ENCODE measurements at places on chromosomes 3 and 15.

- DNase-seq, result peak; percentile 83
These were observed 92.1 kb upstream of the PLSCR4 start for GRCh38 chr3:146342989-146343388.

DNA sequence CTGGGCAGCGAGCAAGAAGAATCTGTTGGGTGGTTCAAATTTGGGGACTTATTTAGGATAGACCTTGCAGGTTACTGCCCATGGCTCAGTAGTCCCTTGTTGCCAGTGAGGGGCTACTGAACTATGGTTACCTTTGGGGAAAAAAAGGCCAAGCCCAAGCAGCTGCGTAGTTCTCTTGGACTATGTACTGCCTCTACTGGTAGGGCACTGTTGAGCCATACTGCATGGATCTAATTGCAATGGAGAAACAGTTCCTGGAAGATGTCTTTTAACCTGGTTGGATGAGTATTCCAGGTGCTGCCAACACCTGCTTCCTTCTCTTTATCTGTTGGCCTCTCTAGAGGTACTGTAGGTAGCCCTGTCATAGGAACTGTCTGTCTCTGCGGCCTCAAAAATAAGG is 671.9 kb upstream of the CBLB start:
- no peak for DNase-seq

DNA sequence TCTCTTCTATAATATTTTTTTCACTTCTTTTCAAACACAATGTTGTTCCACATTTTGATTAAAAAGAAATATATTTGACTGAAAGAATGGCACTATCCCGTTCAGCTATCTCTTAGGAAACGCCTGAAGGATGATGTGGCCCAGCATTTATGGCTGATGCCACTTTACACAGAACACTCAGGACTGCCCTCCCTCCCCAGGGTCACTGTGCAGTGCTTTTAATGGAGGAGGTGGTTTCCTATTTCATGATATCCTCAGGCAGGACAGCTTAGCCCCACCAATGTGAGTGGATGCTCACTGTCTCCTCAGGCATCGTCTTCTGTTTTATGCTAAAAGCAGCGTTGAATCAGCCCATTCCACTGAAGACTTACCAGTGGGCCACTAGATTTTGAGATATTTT is 135.9 kb downstream of the KCNAB1 start:
- DNase-seq, result no peak

GRCh38 chr15:86089422-86089821 is 9.8 kb downstream of the AGBL1 start:
- no peak for DNase-seq

DNA sequence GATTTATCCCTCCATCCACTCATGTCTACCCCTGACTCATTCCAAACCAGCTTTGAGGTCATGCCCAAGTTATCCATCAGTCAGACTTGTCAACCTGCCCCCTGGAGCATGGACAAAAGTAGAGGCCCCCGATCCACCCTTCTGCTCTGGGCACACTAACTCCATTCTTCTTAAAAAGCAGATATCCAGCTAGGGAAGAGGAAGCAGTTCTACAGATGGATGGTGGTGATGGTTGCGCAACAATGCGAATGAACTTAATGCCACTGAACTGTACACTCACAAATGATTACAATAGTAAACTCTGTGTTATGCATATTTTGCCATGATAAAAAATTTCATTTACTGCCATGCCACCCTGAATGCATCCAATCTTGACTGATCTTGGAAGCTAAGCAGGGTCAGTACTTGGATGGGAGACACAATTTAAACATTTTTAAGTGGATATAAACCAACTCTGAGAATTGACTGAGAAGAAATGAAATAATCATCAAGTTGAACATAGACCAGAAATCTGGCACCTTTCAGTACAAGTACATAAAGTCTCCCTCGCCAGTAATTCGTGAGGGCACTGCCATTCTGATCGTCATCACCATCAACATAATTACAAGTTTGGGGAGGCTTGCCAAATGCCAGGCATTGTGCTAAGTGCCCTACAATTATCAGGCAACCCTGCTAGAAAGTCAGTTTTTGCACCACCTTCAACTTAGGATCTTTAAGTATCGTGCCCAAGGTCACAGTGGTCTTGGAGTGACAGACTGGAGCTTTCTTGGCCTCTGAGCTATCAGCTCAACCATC is 124.8 kb downstream of the ATP10A start:
- DNase-seq, result no peak

DNA sequence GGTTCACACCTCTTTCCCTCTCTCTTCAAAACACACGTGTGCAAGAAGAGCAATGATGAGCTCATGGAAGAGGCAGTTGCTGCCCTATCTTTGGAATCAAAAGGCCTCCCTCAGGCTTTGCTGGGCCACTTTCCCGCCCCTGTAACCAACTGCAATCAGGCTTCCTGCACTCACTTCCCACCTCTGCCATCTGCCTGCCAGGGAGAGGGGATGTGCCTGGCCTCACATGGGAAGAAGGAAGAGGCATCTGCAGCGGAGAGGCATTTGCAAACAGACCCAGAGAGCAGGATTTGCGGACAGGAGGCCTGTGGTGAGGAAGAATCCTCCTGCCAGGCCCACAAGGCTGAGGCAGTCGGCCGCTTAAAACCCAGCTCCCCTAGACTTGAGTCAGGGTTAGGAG is 175.6 kb upstream of the ATP10A start:
- no peak for DNase-seq

- DNase-seq, result no peak
These were observed 383.7 kb downstream of the MFSD1 start for GRCh38 chr3:159185443-159186050.

DNA sequence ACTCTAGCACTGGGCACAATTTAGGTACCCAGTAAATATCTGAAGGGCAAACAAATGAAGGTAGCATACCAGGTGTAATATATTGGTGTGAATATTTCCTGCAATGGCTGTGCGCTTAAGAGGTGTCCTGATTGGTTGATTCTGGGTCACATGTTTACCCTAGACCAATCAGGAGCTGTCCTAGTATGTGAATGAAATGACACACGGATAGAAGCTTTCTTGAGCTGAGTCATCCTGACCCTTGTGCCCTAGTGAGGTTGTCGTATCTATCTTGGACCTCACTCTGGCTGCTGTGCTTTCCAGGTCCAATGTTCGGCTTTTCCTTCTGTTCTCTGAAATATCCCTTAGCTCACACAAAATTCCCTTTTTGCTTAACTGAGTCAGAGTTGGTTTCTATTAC is 58.1 kb upstream of the FOXP1 start:
- DNase-seq, result no peak

- DNase-seq, result no peak
These were observed 193.8 kb downstream of the CNTN3 start for GRCh38 chr3:74420538-74421124.

DNA sequence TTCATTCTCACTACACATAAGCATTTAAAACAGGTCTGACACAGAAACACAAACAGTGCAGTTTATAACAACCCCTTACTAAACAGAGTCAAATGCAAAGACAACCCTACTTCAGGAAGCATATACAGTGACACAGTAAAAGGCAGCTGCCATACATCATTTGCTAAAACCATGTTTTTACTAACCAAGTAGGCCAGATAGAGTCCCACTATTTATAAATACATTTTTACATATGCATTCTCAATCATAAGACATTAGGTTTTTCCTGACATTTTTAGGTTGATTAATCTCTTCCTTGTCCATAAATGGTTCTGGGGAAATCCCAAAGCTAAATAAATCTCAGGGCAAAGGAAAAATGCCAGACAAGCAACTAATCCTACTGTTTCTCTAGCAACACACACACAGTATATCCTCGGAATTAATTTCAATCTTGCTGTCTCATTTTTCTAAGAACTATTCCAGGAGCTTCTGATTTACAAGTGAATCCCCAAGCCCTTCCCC is 39.0 kb downstream of the CHAC1 start:
- peak; percentile 81 for DNase-seq

GRCh38 chr3:10164546-10165393 is at the start of gene IRAK2:
TSS of gene IRAK2 (plus strand) at chr3:10164919. CDS start at chr3:10164955, 36 bp downstream.
- DNase-seq, result peak; percentile 53

GRCh38 chr3:46998852-46999515 is 19.5 kb downstream of the NBEAL2 start:
- DNase-seq, result no peak

DNA sequence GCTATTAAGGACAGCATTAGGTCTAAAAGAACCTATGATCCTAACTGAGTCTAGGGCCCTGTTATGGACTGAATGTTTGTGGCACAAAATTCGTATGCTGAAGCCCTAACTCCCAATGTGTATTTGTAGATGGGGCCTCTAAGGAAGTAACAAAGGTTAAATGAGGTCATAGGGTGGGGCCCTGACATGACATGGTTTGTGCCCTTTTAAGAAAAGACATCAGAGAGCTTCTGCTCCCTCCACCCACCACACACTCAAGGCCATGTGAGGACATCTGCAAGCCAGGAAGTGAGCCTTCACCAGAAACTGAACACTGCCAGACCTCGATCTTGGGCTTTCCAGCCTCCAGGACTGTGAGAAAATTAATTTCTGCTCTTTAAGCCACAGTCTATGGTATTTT is 49.2 kb downstream of the PHC3 start:
- DNase-seq, result no peak

DNA sequence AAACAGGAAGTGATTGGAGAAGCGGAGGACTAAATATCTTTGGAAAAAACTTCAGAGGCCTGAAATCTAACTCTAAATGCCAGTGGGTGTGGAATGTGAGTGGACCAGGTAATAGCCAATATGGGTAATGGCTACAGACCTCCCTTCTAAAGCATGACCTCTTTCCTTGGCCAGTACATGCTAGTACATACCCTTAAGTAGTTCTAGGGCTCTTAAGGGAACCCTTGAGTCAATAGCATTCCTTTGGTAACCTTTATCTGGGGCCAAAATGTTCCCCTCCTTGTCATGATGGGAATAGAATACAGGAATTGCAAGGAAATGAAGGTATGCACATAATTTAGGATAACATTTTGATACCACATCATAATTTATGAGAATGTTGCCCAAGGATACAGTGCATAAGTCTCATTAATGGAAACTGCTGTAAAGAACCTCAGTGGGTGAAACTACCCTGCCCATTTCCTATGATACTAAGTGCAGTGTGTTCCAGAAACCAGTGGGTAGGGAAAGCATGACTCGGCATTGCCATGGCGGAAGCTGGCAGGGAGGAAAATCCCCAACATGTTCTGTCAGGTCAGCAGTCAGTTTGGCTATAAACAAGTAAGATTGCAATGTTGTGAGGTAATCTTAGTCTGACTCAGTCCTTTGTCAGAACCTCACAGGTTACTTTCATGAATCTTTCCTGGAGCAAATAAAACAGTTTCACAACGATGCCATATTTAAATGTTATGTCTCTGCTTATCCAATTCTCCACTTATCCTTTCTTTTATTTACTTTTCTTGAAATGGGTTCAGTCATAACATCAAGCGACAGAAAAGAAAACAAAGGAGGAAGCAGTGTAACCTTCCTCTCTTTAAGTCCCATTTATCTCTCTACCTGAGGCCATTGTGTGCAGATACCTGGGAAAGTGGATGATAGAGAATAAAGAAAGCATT is 23.5 kb upstream of the RAP2B start:
- peak; percentile 93 for DNase-seq

DNA sequence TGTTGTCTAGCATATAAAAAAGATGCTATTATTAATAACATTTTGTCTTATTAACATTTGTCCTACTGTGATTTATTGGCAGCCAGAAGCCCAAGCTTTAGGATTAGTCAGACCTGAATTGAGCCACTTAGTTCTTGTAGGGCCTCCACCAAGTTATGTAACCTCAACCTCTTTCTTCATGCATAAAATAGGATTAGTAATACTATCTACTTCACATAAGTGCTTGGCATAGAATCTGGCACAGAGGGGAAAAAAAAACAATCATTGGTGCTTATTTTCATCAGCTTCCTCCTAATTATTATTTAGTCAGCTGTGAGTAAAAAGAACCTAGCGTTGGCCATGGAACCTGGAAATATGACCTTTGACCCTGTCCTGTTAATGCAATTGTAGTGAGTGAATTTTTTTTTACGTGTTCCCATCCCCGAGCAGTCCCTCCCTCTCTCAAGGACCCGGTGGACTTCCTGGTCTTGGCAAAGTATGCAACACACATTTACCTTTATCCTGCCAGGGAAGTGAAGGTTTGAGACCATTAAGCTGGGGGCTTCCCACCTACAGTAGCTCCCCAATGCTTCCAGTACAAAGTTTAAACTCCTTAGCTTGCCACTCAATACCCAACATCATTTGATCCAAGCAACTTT is 136.8 kb downstream of the FHIT start:
- DNase-seq, result no peak

DNA sequence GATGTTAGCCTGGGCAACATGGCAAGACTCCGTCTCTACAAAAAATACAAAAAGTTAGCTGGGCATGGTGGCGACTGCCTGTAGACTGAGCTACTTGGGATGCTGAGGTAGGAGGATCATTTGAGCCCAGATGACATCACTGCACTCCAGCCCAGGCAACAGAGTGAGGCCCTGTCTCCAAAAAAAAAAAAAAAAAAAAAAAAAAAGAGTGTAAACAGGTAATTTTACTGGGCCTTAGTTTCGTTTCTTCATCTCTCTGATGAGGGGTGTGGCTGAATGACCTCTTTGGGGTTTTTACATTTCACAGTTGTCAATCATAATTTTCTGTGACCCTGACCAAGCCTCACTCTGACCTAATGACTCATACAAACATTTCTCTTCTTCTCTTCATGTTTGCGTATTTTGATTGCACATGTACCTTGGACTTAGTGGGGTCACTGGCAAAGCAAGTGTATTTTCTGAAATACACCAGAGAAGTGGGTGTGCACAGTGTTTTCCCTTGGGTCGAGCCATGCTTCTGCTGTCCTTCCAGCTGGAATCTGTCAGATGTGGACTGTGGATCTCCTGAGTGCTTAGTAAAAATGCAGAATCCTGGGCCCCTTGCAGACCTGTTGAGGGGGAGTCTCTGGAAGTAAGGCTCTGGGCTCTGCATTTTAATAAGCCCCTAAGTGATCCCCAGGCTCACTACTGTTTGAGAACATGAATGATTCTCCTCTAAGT is 140.5 kb downstream of the FNDC3B start:
- DNase-seq, result peak; percentile 30

DNA sequence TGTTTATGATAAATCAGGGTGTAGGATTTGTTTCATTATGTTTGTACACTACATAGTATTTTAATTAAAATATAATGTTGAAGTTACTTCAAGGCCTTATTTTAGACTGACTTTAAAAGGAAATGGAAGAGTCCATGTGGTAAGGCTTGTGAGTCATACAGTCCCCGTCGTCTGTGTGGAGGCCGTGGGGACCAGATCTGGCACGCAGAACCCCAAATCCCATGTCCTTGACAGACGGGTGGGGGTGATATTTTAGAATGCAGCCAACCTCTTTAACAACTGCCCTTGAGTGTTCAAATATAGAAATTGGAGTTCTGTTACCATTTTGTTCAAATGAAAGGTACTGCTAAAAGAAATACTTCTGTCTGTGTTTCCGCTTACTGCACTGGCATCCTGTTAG is 35.8 kb downstream of the ABHD17C start:
- no peak for DNase-seq

GRCh38 chr3:104628185-104628789 is 738.4 kb upstream of the ALCAM start:
- DNase-seq, result peak; percentile 78

All from HCEC 1CT (cell line).